Stimulated activated CD8-positive, alpha-beta memory T cell treated with anti-CD3 and anti-CD28 coated beads, Interleukin-2, amount 100 ng/mL, for 48 hours (primary cell): ENCODE measurements at places on chromosomes 2 and 18.

DNA sequence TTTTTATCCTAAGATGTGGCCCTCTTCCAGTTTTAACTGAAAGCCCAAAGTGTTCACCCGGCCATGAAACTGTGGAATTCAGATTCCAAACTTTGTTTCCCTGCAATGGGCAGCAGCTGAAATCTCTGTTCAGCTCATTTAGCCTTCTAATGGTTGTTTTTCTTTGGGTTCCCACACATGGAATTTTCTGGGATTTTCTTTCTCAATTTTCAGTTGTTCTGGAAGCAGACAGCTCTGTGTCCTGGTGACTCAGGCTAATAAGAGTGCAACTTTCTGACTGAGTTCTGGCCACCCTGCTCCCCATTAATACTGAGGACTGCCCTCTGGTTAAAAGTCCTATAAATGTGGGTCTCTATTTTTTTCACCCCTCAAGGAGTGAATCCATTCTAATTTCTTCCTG lies 78.5 kb downstream of the PMS1 start:
- DNase-seq = no peak

DNA sequence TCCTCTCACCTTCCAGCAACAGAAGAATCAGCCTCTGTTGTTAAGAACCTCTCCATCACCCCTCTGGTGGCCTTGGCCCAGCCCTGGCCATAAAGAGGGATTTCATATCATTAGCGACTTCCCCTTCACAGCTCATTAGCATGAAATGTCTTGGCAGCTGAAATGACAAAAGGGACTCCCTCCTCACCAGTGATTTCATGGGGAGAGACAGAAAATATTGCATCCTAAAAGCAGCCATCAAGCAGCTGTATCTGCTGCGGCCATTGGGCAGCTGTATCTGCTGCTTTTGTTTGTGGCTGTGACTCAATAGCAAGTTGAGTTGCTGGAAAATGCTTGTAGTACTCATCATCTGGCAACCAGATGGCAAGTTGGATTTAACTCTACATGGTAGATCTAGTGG lies 105.9 kb upstream of the RMDN2 start:
- DNase-seq = no peak

DNA sequence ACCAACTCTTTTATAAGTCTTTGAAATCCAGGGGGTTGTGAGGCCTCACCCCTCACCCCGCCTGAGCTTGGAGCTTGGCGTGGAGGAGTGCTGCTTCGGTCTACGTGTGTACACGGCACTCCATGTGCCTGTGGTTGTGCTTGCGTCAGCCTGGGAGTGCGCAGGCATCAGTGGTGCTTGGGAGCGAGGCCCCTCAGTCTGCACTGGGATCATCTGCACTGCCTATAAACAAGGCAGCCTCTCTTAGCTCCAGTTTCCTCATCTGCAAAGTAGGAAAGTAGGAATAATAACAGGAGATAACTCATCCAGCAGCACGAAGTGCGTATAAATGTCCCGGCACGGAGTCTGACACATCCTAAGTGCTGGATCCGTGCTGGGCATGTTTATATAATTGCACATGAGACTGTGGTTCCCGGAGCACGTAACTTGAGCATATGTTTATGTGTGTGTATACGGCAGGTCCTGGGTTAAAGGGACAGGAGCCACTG lies 1.2 kb downstream of the GYPC start:
- peak; percentile 43 for DNase-seq

DNA sequence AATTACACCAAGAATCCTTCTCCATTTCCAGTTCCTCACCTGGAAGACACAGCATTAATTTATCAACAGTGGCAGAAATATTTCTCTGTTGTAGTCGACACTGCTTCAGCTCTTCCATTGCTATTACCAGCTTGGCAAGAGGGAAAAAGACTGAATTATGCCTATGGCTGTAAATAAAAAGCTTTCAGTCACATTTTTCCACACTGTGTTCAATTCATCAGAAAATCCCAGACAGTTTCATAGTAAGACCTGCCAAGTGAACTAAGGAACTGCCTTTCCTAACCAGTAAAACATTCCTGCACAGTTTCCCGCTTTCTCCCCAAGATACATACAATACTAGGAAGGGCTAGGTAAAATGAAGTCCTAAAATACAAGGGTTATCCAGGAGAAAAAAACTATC lies 94.7 kb downstream of the EXOC6B start:
- DNase-seq = no peak

GRCh38 chr2:184597571-184597991 lies 748 bp upstream of the ZNF804A start:
- no peak for DNase-seq
